ENCODE measurements at places on chromosomes 5 and 9.
A peak's percentile ranks its signal among the peaks of the same experiment; 100 is the strongest.

GRCh38 chr9:98080780-98081179, 24.2 kb downstream of the NANS start:
- DNase-seq, result no peak

GRCh38 chr5:58579781-58580180, 3.1 kb upstream of the RAB3C start:
- no peak for DNase-seq

DNA sequence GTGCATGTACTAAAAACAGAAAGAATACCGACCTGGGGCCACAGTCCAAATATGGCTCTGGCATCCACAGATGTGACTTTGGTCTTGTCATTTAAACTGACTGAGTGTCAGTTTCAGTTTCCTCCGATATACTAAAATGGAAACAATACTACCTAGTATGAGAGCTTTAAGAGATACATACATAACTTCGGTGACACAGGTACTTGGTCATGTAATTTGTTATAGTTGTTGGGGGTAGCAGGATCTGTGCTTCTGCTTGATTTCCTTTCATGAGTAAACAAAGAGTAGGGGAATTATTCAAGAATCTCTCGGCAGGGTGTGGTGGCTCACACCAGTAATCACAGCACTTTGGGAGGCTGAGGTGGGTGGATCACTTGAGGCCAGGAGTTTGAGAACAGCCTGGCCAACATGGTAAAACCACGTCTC, 32.1 kb downstream of the MTMR12 start:
- DNase-seq, result no peak

DNA sequence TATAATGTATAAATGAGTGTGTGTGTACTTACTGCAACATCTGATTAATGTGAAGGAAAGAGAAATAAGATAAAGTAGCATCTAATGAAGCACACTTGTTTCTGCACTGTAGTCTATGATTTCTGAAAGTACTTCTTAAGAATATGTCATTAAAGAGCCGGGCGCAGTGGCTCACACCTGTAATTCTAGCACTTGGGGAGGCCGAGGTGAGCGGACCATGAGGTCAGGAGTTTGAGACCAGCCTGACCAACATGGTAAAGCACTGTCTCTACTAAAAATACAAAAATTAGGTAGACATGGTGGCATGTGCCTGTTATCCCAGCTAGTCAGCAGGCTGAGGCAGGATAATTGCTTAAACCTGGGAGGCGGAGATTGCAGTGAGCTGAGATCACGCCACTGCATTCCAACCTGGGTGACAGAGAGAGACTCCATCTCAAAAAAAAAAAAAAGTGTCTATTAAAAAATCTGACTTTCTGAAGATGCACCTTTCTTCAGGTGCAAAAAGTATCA, 556.9 kb downstream of the PTPRD start:
- no peak for DNase-seq

DNA sequence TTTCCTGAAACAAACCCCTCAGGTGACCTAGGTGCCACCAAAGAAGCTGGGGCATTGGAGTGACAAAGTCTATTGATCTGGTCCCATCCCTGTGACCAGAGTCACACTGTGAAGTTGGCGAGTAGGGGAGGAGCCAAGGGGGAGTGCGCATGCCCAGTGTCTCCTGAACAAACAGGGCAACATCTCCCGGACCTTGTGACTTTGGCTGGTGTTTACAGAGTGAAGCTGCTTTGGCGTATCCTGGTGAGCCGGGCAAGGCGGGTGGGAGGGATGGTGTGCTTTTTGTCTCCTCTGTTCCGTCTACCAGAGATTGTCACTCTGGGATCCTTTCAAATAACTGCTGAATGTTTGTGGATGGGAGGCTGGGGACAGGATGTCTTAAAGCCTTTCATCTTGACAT, 204.5 kb downstream of the HSPA4 start:
- no peak for DNase-seq

- peak; percentile 75 for DNase-seq
Observed at GRCh38 chr5:178396796-178397720, 164.5 kb upstream of the PHYKPL start.

GRCh38 chr9:132020820-132021510, 58.7 kb downstream of the MED27 start:
- no peak for DNase-seq

GRCh38 chr9:91045041-91045440, 243.4 kb downstream of the SYK start:
- DNase-seq, result no peak

DNA sequence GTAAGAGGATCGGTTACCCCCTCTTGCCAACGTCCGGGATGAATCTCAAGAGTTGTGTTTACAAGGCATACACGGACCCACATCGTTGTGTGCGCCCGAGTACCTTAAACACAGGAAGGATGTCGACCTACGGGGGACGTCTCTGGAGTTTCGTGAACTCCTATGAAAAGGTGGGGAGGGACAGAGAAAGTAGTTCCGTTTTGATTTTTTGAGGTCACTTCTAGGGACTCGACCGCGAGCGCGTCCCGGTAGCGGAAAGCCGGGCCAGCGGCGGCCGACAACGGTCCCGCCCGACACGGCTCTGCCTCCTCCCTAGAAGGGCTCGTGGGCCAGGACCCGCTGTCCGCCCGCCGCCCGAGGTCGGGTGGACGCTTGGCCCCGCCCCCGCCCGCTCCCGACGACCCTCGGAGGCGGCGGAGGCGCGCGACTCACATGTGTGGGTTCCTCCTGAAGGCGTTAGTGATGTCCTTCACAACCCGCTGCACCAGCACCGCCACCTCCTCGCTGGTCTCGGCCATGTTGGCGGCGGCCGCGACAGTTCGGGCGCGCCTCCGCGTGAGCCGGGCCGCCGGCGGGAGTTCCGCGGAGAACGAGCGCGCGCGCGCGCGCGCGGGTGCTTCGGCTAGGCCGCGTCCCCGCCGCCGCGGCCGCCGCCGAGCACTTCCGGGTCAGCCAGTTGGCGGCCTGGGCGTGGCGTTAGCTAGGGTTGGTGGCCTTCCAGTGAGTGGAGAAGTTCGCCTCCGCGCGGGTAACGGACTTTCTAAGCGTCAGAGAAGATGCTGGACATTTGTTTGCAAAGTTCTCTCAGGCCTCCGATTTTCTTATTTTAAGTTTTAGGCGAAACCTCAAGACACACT, at the start of gene PTAR1:
Gene PTAR1 (minus strand): TSS at position 591 of the 857 bp plus-strand sequence. CDS start 73 bp downstream, at position 518.
- peak; percentile 93 for DNase-seq

GRCh38 chr5:83947763-83948162, 227.1 kb upstream of the HAPLN1 start:
- DNase-seq, result no peak

DNA sequence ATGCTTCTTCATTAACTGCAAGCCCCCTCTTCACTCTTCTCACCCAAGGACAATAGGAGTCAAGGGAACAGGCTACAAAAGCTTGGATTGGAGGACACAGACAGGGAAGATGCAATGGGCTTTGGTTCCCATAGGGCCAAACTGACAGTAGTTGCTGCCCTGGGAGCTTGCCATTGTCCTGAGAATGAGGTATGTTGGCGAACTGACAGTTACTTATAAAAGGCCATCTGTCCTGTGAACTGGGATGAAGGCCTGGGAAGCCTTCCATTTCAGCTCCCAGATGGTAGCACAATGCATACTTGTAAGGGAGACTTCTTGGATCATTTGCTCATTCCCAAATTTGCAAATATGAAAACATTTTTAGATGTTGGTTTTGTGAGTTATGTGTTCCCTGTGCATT, 88.9 kb downstream of the SNCAIP start:
- DNase-seq, result no peak

DNA sequence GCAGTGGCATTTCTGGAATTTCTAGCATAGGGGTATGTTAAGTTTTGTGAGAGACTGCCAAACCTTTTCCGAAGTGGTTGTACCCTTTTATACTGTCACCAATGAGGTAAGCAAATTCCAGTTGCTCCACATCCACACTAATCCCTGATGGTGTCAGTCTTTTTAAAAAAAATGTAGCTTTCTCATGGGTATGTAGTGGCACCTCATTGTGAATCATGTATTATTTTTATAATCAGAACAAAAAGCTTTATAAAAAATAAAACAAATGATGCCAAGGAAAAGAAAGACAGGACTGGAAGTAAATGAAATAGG, 93.4 kb upstream of the CLINT1 start:
- DNase-seq, result no peak

- no peak for DNase-seq
Observed at GRCh38 chr9:74958587-74958986, 5.9 kb upstream of the C9orf40 start.

Data from muscle of back (tissue), 13 donors.